Activated naive CD4-positive, alpha-beta T cell treated with Interleukin-2 at 50 U/mL for 16 hours (primary cell): ENCODE measurements at places on chromosomes 3 and 15.

DNA sequence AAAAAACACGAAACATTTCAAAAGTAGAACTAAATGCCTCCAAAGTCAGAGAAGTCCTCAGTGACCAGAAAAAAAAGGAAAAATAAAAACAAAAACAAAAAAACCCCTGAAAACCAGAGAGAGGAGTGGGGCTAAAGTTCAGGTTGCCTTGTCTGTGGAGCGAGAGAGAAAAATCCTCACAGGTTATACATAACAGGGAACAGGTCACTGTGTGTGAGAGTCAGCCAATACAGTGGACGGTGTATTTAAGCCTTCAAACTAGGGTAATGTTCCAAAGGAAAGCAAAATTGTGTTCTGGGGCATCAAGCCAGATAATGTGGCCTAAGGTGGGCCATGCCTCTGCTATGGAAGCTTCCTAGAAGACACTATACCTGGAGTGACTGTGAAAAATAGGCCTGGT, 216.1 kb upstream of the SUCLG2 start:
- no peak for DNase-seq

- no peak for DNase-seq
These were observed 39.2 kb downstream of the MBNL1 start for GRCh38 chr3:152307829-152308474.

GRCh38 chr3:4722103-4722502, 229.0 kb downstream of the ITPR1 start:
- DNase-seq = no peak

DNA sequence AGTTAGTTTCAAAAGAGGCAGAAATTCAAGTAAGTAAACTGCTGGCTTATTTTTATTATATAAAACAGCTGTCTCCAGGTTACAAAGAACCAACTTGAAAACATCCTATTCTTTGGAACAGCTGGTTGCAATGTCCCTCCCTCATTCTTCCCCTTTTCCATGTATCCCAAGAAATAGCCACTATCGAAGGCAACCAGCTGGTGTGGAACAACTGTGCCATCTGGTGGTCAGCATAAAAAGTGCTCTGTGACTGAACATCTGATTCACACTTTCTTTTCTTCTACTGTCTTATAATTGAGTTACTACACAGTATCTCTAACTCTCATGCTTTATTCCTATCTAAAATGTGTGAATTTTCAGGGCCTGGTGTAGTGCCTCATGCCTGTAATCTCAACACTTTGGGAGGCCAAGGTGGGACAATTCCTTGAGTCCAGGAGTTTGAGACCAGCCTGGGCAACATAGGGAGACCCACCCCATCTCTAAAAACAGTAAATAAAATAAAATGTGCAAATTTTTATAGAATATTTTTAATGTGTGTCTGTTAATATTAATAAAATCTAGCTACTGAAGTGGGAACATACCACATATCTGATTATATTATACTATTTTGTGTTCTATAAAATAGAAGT, 9.6 kb downstream of the OSBPL11 start:
- DNase-seq = peak; percentile 45

GRCh38 chr3:30343861-30344260, 262.5 kb upstream of the TGFBR2 start:
- no peak for DNase-seq

GRCh38 chr3:46908294-46908985, 30.9 kb downstream of the PTH1R start:
- DNase-seq = no peak

GRCh38 chr3:41600616-41601015, 361.3 kb downstream of the ULK4 start:
- DNase-seq = no peak

DNA sequence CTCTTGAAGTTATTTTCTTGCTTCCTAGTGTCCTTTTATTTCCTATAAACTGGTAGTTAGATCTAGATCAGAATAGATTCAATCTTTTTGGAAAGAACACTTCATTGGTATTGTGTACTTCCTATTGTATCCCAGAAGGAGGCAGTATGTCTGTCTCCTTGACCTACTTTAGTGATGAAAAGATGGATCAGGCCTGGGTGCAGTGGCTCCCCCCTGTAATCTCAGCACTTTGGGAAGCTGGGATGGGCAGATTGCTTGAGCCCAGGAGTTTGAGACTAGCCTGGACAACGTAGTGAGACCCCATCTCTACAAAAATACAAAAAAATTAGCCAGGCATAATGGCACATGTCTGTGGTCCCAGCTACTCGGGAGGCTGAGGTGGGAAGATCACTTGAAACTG, 12.0 kb downstream of the BSN start:
- DNase-seq = no peak

- DNase-seq = no peak
These were observed 7.4 kb downstream of the RPL14 start for GRCh38 chr3:40464339-40465110.

GRCh38 chr3:124597273-124597672, 133.0 kb upstream of the UMPS start:
- DNase-seq = no peak

DNA sequence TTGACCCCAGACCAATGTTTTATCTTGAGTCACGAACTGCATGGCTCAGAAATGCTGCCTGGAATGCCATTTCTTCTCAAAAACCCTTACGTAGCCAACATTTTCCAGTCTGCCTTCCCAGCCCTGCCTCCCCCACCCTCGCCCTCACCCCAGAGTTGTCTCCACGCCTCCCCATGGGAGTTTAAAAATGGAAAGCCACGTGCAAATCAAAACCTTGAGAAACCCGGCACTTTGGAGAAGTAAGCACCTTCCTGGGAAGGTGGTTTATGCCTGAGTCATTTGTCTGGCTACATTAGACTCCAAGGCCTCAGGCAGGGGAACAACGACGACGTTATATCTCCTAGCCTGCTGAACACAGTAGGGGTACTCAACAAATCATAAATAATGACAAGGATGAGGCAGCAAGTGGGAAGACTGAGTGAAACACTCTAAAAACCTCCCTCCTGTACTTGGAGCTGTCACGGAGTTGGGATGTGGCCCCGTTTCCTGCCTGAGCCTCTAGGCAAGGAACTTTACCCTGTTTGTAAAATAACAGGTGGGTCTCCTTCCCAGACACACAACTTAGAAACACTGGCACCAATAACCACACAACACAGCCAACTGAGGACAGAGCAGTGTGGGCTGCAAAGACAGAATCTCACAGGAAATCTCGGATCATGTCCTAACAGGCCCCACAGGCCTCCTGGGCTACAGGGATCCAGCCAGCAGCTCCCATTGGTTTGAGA, 179.1 kb downstream of the NTRK3 start:
- DNase-seq = no peak

- no peak for DNase-seq
These were observed 74.0 kb upstream of the PLCL2 start for GRCh38 chr3:16810593-16811367.

- DNase-seq = no peak
These were observed 109.8 kb downstream of the EPHA3 start for GRCh38 chr3:89217148-89217685.

GRCh38 chr15:75732809-75733451, 20.3 kb upstream of the CSPG4 start:
- peak; percentile 59 for DNase-seq
